ENCODE measurements at places on chromosomes 4 and X. TPM values are rescaled to one million over a fixed set of nuclear protein-coding genes. Genes with fewer than 3 reads are reported as not detected.

DNA sequence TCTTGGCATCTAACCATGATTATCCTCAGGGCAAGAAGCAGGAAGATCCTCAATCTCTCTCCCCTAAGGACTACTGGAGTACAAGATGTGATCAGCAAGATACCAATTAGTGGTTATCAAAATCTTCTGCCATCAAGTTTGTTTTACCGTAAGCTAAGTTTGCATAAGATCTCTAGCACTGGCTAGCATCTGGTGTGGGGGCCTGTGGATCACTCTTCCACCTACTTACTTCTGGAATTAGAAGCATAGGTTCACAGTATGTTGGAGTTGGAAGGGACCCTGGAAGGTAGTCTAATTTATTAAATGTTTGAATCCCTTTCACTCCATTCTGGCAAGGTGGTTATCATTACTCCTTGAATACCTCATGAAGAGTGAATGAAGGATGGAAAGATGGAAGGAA, 93.3 kb upstream of the BANK1 start:
- H3K4me3 ChIP-seq = no peak overlapping the region
- no peaks in the 10 kb centered on the region for H3K36me3 ChIP-seq
- no peaks in the 10 kb centered on the region for H3K27me3 ChIP-seq
- H3K4me1 ChIP-seq = no peaks in the 10 kb centered on the region
- DNase-seq = no peak

GRCh38 chr4:65344278-65344825, 325.9 kb downstream of the EPHA5 start:
- no peak overlapping the region for H3K27ac ChIP-seq
- no peak for DNase-seq
- no peaks in the 10 kb centered on the region for H3K36me3 ChIP-seq
- H3K4me3 ChIP-seq = no peak overlapping the region
- H3K27me3 ChIP-seq = no peaks in the 10 kb centered on the region

GRCh38 chr4:65831828-65832227, 161.5 kb upstream of the EPHA5 start:
- no peaks in the 10 kb centered on the region for H3K4me1 ChIP-seq
- no peak overlapping the region for H3K27ac ChIP-seq
- DNase-seq = no peak
- no peaks in the 10 kb centered on the region for H3K36me3 ChIP-seq

Gene MAGEA1
- not detected for total RNA-seq

Gene ANXA3
- 2.1 TPM for total RNA-seq

Gene AFF2
- 10.0 TPM for total RNA-seq

GRCh38 chr4:81030061-81030980, at the start of gene BMP3:
TSS of gene BMP3 (plus strand) at chr4:81030708. CDS start at chr4:81031285, 577 bp downstream.
- H3K36me3 ChIP-seq = no peaks in the 10 kb centered on the region
- H3K4me3 ChIP-seq = peak within 1 kb of the TSS; percentile 58
- H3K4me1 ChIP-seq = no peaks in the 10 kb centered on the region
- DNase-seq = peak; percentile 69

DNA sequence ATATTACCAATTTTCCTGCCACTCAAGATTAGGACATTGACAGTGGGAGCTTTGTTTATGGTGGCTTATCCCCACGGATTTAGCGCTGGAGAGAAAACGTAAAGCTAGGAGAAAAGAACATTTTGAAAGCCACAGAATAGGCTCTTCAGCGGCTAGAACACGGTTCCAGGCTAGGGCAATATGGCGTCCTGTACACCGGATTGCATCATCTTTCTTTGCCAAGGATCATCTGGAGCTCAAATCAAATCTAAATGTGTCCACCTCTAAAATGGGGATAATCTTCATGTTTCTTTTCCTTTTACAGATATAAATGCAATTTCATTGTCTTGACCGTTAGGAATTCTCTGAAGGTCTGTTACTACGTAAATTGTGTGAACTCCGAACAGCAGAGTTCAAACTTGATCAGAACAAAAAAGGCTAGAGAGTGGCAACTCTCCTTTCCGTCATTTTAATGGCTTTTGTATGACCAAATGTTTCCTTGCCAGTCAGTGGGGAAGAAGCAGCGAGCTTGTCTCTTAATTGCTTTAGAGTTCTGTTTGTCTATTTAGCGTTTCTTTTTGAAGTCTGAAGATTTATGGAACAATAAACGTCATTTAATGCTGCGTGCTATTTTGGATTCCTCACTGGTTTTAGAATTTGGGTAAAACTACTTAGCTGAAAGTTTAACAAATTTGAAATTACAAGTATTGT, 2.6 kb upstream of the WWC2 start:
- H3K27ac ChIP-seq = no peak overlapping the region
- DNase-seq = peak; percentile 66
- H3K36me3 ChIP-seq = no peaks in the 10 kb centered on the region
- no peaks in the 10 kb centered on the region for H3K27me3 ChIP-seq
- peaks cover 12% of the 10 kb centered on the region for H3K4me1 ChIP-seq

DNA sequence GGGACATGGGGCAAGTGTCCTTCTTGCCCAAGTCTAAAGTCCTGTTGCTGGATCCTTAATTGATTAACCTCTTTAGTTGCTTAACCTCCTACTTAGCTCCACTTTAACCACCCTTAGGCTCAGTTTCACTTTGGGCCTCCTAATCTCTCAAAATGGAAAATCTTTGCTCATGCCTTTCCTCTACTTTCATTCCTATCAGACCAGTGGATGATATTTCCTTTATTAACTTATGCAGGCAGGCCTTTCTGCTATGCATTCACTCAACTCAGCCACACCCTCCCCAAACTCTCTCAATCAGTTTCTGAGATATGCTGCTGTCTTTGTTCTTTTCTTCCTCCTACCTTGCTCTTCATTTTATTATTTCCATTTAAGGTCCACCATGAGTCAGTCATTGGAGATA, 14.4 kb upstream of the ARSJ start:
- H3K4me3 ChIP-seq = no peak overlapping the region
- no peaks in the 10 kb centered on the region for H3K36me3 ChIP-seq
- H3K4me1 ChIP-seq = no peaks in the 10 kb centered on the region

- no peak overlapping the region for H3K4me3 ChIP-seq
- no peak overlapping the region for H3K27ac ChIP-seq
Observed at GRCh38 chrX:68690936-68691501, 43.6 kb downstream of the STARD8 start.

Gene RAB33A
- 6.2 TPM for total RNA-seq

Gene FGG
- not detected for total RNA-seq

DNA sequence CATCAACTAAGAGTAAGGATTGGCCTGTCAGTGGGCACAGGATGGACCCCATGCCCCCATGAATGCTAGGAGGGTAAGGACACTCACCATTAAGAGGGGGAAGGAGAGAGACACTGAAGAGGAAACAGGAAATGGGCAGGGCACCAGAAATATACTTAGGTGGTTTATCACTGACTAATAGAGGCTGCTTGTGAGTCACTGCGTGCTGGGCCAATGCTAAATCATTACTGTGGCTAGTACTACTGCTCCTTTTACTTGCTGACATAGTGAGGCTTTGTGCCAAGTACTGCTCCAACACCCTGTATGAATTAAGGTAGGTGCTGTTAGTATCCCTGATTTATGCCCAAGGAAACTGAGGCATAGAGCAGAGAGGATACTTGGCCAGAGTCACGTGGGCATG, 130.4 kb upstream of the FRMPD4 start:
- H3K27ac ChIP-seq = no peak overlapping the region
- no peaks in the 10 kb centered on the region for H3K36me3 ChIP-seq
- no peaks in the 10 kb centered on the region for H3K27me3 ChIP-seq
- DNase-seq = peak; percentile 84

DNA sequence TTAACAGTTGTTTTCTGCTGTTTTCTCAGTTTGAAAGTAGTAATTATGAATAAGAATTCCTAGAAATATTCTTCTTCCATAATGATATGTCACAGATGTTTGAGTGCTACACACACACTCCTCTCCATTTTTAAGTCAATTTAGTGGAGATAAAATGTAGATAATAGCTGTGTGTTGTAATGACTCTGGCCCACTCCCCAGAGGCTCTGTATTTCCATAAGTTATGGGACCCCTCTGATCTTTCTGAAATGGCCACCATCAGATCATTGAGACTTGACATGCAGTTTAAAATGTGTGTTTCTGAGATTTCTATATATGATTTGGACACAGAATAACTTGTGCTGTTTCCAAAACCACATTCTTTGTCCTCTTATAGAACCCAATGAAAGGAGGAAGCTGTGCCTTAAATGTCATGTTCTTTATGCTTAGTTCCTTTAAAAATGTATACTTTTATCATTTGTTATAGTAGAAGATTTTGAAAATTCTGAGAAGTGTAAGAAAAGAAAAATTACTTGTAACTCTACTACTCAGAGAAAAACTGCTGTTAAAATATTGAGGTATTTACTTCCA, 46.4 kb downstream of the GAB1 start:
- no peaks in the 10 kb centered on the region for H3K36me3 ChIP-seq
- no peaks in the 10 kb centered on the region for H3K27me3 ChIP-seq
- DNase-seq = no peak
- peaks cover 29% of the 10 kb centered on the region for H3K4me1 ChIP-seq
- no peak overlapping the region for H3K4me3 ChIP-seq

DNA sequence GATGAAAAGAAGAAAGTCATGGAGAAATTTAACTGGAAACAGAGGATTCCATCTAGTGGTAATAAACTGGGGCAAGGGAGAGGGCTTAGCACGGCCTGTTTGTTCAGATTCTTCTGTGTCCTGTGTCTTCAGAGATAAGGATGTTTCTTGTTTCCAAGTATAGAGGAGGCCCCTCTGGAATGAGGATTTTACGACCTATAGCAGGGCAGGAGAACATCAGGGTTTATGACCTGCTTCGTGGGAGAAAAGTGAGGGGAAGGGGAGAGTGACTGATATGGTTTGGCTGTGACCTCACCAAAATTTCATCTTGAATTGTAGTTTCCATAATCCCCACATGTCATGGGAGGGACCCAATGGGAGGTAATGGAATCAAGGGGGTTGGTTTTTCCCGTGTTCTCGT, 93.0 kb upstream of the LDB2 start:
- H3K27ac ChIP-seq = no peak overlapping the region
- DNase-seq = no peak
- H3K4me1 ChIP-seq = no peaks in the 10 kb centered on the region

DNA sequence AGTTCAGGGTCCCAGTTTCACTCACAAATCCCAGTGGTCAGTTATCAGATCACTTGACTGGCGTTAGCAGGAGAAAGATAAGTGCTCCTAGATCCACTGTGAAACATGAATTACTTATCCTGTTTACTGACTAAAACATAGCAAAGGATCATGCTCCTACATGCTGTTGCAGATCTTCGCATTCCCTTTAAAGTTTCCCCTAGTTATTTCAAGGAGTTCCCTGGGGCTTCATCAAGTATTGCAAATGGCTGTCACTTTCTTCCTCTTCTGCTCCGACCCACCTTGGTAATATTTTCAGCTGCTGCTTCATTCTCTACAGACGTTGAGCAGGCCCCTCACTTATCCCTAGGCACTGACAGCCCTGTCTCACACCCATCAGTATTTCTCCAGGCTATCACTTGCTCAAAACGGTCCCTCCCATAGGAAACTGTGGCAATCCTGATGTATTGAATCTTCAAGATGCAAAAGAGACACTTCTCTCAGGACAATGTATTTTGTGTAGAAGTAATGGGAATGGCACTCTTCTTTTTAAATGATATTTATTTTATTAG, 466.0 kb downstream of the INPP4B start:
- no peaks in the 10 kb centered on the region for H3K36me3 ChIP-seq

GRCh38 chr4:187711586-187711985, 284.0 kb upstream of the ZFP42 start:
- H3K27ac ChIP-seq = no peak overlapping the region
- H3K4me1 ChIP-seq = no peaks in the 10 kb centered on the region
- no peaks in the 10 kb centered on the region for H3K27me3 ChIP-seq
- no peak for DNase-seq
- H3K36me3 ChIP-seq = no peaks in the 10 kb centered on the region

GRCh38 chr4:39658756-39659155, 20.1 kb upstream of the SMIM14 start:
- no peak overlapping the region for H3K27ac ChIP-seq
- no peak overlapping the region for H3K4me3 ChIP-seq
- DNase-seq = no peak
- no peaks in the 10 kb centered on the region for H3K36me3 ChIP-seq
- peaks cover 7% of the 10 kb centered on the region for H3K4me1 ChIP-seq

- H3K4me1 ChIP-seq = peaks cover 11% of the 10 kb centered on the region
- no peak for DNase-seq
- H3K36me3 ChIP-seq = no peaks in the 10 kb centered on the region
- H3K27ac ChIP-seq = peak overlapping the region; percentile 47
Observed at GRCh38 chrX:37348231-37348970, 763 bp upstream of the PRRG1 start.

Gene CFAP299
- 1.5 TPM for total RNA-seq

Gene TRPC3
- 0.29 TPM for total RNA-seq

Gene ASMT
- total RNA-seq = 0.36 TPM

GRCh38 chr4:164731827-164732474, 22.0 kb upstream of the SMIM31 start:
- H3K27me3 ChIP-seq = no peaks in the 10 kb centered on the region
- H3K4me1 ChIP-seq = no peaks in the 10 kb centered on the region
- peak; percentile 64 for DNase-seq
- no peak overlapping the region for H3K4me3 ChIP-seq

DNA sequence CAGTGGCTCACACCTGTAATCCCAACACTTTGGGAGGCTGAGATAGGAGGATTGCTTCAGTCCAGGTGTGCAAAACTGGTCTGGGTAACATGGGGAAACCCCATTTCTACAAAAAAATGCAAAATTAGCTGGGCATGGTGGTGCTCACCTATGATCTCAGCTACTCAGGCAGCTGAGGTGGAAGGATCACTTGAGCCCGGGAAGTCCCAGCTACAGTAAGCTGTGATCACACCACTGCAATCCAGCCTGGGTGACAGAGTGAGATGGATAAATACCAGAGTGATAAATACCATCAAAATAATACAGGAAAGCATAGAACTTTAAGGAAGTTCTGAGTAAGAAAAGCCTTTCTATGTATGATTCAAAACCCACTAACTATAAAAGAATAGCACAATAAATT, 52.8 kb downstream of the LRBA start:
- no peaks in the 10 kb centered on the region for H3K36me3 ChIP-seq
- DNase-seq = peak; percentile 82
- no peaks in the 10 kb centered on the region for H3K4me1 ChIP-seq
- H3K27ac ChIP-seq = no peak overlapping the region
- H3K4me3 ChIP-seq = no peak overlapping the region
- no peaks in the 10 kb centered on the region for H3K27me3 ChIP-seq
